ENCODE measurements at places on chromosomes 12 and 14. TPM values are rescaled to one million over a fixed set of nuclear protein-coding genes. Genes with fewer than 3 reads are reported as not detected.

Gene SOX5
- total RNA-seq = 0.13 TPM

Gene CMKLR1
- 0.57 TPM for total RNA-seq

Gene RNASE2
- total RNA-seq = not detected

Gene TMPRSS12
- not detected for total RNA-seq

Gene MYG1
- total RNA-seq = 81.1 TPM

DNA sequence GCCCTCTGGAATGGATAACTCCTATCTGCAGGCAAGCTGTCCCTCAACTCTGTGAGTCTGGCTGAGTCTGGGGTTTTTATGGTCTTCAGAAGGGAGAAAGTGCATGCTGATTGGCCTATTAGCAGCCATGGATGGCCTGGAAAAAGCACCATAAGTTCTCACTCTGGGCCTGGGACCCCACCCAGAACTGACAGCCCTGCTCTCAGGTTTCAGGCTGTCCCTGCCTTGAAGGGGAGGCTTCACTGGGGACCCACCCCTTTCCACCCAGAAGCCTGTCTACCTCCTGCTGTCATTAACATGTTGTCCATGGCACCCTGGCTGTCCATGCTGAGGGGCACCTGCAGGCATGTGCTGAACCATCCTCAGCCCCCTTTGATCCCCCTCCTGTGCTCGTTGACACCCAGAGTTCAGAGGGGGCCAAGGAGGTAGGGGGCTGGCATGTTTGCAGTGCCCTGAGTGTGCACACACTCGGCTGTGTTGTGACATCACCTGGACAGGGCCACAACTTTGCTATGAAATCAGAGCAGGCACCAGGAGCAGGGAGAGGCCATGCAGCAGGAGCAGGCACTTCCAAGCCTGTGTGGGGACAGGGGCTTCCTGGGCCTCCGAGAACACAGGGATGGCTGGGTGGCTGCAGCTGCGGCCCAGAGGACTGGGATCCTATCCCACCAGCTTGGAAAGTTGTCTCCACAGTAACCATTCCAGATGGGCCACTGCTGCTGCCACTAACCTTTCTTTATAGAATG, 84.7 kb downstream of the ACSS3 start:
- no peak for DNase-seq

GRCh38 chr12:90301561-90302133, 593.0 kb upstream of the ATP2B1 start:
- no peak for DNase-seq

All from CD8-positive, alpha-beta memory T cell (primary cell).